Left ventricle myocardium inferior (tissue), 1 donor: ENCODE measurements at places on chromosomes 7 and 10.

- no peak for DNase-seq
Measured at GRCh38 chr7:91226411-91226810, 37.8 kb upstream of the FZD1 start.

- no peak for DNase-seq
Measured at GRCh38 chr10:74596713-74597112, 229.7 kb upstream of the KAT6B start.

DNA sequence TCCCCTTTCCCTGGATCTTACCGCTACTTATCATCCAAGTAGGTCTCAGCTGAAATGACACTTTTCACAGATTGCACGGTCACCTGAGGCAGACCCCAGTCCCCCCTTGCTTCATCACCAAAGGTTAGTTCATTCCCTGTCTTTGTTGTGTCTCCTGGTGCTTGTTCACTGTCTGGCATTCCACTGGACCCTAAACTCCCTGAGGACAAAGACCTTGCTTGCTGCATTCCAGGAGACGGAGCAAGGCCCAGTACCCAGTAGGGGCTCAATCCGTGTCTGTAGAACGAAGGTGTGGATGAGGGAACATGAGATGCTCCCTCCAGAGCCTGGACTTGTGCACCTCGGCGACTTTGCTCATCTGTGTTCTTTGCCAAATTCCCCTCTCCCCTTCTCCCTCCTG is 160.0 kb downstream of the RAB11FIP2 start:
- DNase-seq: no peak

DNA sequence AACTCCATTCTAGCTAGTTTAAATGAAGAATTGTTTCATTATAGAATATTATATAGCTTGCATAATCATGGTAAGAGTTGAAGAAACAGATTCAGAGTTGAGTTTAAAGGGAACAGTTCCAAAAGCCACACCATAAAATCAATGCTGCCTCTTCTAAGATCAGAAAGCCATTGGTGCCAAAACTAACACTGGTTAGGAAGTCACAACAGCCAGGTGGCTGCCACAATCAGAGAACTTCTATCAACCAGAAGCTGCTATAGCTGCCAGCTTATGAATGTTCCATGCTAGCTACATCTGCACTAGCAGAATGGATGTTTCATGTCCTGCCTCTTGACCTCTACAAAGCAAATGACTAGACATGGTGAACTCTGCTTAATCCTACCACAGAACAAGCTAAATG is 583.1 kb upstream of the LRRN3 start:
- DNase-seq: no peak

DNA sequence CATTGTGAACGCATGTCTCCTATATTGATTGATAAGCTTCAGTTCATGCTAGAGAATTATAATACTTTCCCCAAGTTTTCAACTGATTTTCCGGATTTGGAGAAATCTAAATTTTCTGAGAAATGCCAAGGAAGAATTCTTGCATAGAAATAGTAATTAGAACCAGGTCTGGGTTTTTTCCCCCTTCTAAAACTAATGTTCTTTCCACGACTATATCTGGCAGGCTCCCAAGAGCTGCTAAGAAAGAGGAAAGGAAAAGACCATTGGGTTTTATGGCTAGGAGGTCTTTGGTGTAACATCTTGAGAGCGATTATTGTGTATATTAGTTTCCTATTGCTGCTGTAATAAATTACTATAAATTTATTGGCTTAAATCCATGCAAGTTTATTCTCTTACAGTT is 71.8 kb upstream of the CACNB2 start:
- no peak for DNase-seq

GRCh38 chr7:44447874-44448425 is 42.5 kb downstream of the NUDCD3 start:
- no peak for DNase-seq

- DNase-seq: peak; percentile 87
Measured at GRCh38 chr7:1123715-1124114, 35.8 kb downstream of the GPER1 start.

DNA sequence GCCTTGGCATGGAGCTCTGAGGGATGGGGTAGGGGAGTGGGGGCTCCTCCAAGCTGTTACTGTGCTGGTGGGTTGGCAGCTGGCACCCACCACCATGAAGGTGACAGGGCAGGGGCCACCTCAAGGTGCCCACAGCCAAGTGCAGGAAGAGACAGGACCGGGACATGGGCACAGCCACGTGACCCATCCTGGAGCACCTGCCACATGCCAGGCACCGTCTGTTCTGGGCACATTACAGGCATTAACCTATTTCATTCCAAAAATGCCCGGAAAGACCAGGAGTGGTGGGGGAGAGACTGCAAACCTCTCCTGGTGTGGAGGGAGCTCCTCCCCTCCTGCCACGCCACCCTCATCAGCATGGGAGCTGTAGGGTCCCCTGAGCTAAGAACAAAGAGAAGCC is 56.7 kb downstream of the CAMK2B start:
- DNase-seq: no peak

DNA sequence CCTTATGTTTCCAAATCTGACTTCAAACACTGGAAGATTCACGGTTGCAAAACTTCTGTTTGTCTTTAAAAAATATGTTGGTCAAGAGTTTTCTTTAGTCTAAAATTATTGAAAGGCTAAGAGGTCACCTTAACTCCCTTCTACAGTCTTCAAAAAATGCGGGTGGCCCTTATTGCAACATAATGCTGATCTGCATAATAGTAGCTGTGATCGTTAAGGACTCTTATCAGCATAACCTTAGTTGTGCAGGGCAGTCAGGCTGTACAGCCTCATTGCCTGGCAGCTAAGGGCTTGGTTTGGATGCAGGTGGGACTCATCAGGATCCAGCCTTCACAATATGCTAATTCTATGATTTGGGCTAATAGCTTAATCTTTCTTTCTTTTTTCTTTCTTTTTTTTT is 15.0 kb downstream of the KIAA1217 start:
- no peak for DNase-seq

- no peak for DNase-seq
Measured at GRCh38 chr10:118564652-118565051, 30.8 kb downstream of the PRLHR start.

- no peak for DNase-seq
Measured at GRCh38 chr7:157979636-157980340, 607.8 kb downstream of the PTPRN2 start.

DNA sequence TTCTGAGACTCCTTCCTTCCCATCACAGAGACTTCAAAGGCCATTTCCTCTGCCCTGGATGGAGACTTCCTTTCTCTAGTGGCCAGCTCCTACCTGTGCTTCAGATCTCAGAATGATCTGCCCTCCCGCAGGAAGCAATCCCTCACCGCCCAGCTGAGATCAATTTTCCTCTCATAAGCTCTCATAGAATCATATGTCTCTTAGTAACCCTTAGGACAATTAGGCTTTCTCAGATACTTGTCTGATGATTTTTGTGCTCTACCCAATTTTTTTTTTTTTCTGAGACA is 212.6 kb upstream of the PRSS58 start:
- no peak for DNase-seq

DNA sequence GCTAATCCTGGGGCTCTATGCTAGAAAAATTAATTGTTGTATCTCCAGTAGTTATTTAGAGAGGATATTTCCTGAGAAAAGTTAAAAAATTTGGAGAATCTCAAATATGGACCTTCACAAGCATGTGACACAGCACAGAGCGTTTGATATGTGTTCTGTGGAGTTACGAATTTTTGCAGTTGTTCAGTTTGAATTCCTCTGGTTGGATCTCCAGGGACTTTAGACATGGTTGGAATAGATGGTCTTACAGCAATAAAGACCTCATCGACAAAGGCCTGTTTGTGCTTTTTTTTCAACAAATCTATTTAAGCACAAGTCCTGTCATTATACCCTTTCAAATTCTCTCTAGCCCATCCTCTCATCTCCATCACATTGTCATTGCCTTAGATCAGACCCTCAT is 138.0 kb downstream of the TES start:
- DNase-seq: no peak

GRCh38 chr7:96118449-96119001 is 203.4 kb downstream of the SLC25A13 start:
- no peak for DNase-seq

GRCh38 chr10:91296471-91296870 is 76.0 kb downstream of the PCGF5 start:
- DNase-seq: no peak

- no peak for DNase-seq
Measured at GRCh38 chr10:112996462-112996861, 46.4 kb downstream of the TCF7L2 start.

- DNase-seq: no peak
Measured at GRCh38 chr10:28190196-28190595, 112.7 kb downstream of the MPP7 start.

DNA sequence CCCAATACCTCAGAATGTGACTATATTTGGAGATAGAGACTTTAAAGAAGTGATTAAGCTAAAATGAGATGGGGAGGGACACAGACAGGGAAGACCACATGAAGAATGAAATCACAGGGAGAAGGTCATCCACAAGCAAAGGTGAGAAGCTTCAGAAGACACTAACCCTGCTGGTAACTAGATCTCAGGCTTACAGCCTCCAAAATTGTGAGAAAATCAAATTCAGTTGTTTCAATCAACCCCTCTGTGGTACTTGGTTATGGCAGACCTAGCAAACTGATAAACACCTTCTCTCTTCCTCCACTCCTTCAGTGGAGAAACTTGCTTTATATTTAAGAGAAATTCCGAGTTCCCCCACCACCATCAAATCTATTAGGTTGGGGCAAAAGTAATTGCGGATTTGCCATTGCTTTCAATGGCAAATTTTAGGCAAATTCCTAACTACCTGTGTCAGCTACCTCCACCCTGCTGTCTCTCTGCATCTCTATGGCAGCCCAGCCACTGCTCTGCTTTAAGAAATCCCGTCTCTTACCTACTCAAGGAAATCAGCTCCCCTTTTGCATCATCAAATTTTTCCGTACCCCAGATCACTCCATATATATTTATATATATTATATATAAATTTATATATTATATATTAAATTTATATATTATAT is 38.2 kb downstream of the SEMA3E start:
- no peak for DNase-seq

GRCh38 chr10:24370877-24371276 is 161.9 kb downstream of the KIAA1217 start:
- no peak for DNase-seq

- DNase-seq: no peak
Measured at GRCh38 chr7:7177044-7177517, 5.3 kb upstream of the C1GALT1 start.

DNA sequence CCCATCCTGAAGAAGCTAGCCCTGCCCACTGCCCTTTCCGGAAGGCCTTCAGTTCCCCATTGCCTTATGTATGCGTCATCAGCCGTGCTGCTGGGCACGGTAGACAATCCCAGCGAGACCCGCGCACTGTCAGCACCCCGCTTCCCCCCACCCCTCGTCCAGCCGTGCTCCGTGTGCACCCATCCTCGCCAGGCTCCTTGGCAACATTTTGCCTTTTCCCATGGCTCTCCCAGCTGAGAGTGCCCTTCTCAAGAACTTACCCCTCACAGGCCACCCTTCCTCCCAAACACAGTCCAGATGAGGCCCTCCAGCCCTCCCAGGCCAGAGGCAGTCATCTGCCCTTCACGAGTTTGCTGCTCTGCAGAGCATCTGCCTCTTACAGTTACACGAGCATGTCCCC is 633.8 kb upstream of the FOXK1 start:
- DNase-seq: no peak

DNA sequence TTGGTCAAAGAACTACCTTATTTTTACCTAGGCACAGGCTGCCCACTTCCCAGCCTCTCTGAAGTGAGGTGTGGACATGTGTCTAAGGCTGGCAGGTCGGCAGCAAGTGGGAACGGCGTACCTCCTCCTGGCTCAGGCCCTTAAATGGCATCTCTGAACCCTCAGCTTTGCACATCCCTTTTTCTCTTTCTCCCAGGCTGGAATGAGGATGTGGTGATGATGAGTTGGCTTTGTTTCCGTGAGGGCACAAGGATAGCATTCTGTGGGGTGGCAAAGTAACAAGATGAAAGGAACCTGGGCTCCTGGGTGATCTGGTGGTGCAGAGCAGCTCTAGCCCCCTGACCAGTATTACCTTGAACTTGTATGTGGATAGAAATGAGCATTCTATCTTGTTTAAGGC is 196.8 kb downstream of the REEP3 start:
- no peak for DNase-seq

DNA sequence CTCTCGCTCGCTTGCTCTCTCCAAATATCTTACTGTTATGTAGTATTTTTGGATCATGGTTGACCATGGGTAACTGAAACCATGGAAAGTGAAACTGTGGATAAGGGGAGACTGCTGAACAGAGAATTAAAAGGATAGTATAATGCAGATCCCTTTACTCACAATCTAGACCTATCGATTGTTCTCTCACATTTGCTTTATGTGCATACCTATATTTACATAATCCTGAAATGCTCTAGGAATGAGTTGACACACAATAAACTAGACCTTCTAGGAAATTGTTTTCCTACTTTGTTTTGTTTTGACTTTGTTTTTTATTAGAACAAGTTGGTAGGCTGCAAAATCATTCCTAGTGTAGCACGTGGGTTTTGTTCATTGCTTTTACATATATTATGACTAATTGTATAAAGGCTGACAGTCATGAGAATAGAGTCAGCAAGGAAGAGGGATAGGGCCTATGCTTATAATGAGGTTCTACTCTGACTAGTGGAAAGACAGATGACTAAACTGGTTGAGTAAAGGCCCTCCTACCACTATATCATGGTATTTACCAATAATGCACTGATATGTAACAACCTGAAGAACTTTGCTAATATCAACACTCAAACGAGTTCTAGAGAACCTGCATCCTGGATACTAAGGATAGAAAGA is 175.3 kb upstream of the TARP start:
- no peak for DNase-seq

DNA sequence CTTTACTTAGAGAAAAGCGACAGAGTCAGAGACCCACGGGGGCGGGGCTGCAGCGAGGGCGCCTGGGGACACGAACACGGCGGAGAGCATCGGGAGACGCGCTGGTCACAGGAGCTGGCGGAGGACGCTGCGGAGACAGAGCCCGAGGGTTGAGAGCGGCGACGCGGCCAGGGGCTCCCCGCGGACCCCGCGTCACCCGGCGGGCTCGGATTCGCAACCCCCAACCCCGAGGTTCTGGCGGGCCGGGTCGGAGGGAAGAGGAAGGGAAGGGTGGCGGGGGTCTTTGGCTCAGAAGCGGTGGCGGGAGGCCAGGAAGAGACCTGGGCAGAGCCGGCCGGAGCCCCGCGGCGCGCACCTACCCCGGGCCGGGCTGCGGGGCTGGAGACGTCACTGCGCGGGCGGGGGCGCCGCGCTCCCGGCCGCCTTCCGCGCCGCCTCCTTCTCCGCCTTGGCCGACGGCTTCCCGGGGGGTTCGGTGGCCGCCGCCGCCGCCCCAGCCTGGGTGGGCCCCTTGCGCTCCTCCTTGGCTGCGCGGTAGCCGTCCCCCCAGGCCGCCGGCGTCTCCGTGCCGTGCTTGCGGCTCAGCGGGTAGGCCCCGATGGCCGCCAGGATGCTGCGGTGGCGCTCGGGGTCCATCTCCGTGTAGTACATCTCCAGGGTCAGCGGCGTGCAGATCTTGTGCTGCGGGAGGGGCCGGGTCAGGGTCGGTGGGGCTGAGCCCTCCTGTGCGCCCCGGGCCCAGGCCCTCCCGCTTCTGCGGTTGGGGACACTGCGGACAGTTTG is 11.1 kb downstream of the CALY start:
- DNase-seq: no peak
